Suprapubic skin (tissue), 4 donors: ENCODE measurements at places on chromosomes 2 and 18.
A peak's percentile ranks its signal among the peaks of the same experiment; 100 is the strongest.

- no peak for DNase-seq
These were observed 3.4 kb downstream of the SGPP2 start for GRCh38 chr2:222427646-222428301.

DNA sequence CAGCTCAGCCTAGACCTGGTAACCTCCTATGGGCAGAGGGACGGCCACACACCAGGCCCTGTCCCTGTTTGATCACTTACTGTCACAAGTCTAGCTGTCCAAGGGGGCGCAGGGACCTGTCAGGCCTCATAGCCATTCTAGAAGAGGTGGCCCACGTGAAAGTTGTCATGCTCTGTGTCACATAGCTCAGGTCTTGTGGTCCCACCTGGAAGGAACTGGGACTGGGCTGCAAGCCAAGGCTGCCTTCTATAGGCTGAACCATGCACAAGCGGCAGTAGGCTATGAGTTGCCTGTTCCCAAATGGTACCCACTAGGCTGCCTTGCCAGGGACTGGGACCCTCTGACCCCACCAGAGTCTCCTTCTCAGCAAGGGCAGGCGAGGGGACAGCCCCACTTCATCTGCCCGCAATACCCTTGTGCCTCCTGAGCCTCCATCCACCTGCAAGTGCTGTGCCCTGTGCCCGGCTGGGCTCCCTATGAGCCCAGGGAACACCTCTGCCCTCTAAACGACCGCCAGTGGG lies 177.5 kb downstream of the ANAPC1 start:
- DNase-seq: peak; percentile 55

- DNase-seq: no peak
These were observed 81.7 kb upstream of the SEC11C start for GRCh38 chr18:59057969-59058368.

DNA sequence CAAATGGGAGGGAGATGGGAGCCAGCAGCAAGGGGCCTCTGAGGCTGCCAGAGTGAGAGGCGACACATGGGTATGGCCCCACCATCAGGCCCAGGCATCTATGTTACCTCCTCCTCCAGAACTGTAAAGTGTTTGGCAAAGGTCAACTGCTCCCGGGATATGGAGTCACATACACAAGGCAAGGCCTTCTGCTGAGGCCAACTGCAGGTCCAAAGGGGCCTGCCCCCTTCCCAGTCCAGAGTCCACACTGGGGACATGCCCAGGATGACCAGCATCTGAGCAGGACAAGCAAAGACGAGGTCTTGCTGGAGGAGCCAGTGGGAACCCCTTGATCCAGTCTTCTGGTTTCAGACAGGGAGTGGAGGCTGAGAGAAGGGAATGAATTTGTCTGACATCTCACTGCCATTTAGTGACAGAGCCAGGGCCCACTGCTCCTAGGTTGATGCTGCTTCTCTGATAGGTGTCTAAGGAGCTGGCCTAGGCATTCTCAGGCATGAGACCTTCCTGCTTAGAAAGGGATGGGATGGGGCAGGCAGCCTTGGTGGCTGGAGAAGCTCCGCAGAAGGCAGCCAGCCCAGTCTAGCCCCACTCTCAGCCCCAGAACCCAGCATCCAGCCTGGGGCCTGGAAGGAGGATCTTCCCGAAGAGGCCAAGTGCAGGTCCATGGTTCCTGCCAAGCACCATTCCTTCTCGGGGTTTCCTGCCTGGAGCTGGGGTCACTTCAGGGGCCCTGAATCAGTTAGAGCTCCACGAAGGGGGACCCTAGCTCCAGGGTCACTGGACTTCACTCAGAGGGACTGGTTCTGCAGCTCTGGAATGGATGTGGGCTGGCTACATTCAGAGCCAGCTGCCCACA lies 26.4 kb downstream of the EMX1 start:
- DNase-seq: no peak

GRCh38 chr2:237440819-237441281 lies 26.9 kb upstream of the COL6A3 start:
- DNase-seq: peak; percentile 46

DNA sequence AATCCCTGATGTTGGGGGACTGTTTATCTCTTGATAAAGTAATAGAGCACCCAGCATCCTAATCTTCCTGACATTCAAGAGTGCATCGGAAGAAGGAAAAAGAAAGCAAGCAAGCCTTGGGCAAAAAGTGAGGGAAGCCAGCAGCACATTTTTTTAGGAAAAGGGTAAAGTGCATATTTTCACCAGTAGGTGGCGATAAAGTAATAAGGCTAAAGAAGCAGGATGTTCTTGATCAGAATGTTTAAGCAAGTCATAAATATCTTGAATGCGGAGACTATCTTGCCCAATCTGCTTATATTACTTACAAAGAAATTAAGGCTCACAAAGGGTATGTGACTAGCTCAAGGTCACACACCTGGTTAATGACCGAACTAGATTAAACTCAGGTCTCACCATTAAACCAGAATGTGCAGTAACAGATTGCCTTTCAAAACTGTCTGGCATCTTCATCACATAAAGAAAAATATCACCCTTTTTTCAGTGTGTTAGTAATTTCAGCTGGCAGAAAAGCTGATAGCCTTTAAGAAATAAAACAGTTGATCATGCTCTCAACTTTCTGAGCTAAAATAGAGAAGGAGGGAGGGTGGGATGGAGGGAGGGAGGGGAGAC lies 83.8 kb downstream of the VIT start:
- no peak for DNase-seq

GRCh38 chr2:44929735-44930273 lies 11.7 kb upstream of the SIX3 start:
- DNase-seq: no peak

DNA sequence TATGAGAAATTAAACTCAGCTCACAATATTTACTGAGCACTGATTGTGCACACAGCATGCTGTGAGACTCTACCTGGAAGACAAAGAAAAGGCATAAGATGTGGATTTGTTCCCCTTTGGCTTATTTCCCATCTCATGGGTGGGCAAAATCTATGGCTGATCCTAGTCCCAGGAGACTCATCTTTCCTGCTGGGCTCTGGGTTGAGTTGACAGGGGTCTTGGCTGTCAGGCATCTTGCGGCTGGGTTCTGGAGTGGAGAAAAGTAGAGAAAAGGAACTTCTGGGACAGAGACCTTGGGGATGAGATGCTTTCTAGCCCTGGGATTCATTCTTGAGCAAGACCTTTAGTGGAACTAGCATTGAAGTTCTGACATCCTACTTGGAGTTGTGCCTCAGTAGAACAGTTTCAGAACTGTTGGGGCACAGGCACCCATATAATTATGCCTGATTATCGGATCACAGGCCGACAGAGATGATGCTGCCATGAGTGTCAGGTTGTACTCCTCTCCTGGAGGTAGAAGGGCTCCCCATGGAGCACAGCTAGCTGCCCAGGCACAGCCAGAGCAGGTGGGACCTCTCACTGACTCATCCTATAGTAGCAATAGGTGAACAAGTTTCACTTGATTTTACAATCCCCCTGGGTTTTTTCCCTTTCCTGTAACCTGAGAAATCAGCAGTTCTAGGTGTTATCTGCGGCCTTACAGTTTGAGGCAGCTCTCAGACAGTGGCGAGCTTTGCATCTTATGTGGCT lies 260.9 kb downstream of the CYRIA start:
- no peak for DNase-seq

DNA sequence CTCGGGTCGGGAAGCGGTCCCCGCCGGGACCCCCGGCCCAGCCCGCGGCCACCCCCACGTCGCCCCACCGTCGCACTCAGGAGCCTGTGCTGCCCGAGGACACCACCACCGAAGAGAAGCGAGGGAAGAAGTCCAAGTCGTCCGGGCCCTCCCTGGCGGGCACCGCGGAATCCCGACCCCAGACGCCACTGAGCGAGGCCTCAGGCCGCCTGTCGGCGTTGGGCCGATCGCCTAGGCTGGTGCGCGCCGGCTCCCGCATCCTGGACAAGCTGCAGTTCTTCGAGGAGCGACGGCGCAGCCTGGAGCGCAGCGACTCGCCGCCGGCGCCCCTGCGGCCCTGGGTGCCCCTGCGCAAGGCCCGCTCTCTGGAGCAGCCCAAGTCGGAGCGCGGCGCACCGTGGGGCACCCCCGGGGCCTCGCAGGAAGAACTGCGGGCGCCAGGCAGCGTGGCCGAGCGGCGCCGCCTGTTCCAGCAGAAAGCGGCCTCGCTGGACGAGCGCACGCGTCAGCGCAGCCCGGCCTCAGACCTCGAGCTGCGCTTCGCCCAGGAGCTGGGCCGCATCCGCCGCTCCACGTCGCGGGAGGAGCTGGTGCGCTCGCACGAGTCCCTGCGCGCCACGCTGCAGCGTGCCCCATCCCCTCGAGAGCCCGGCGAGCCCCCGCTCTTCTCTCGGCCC lies 13.6 kb downstream of the SPEG start:
- DNase-seq: peak; percentile 55

- no peak for DNase-seq
These were observed 35.3 kb downstream of the MYCN start for GRCh38 chr2:15975676-15976075.

DNA sequence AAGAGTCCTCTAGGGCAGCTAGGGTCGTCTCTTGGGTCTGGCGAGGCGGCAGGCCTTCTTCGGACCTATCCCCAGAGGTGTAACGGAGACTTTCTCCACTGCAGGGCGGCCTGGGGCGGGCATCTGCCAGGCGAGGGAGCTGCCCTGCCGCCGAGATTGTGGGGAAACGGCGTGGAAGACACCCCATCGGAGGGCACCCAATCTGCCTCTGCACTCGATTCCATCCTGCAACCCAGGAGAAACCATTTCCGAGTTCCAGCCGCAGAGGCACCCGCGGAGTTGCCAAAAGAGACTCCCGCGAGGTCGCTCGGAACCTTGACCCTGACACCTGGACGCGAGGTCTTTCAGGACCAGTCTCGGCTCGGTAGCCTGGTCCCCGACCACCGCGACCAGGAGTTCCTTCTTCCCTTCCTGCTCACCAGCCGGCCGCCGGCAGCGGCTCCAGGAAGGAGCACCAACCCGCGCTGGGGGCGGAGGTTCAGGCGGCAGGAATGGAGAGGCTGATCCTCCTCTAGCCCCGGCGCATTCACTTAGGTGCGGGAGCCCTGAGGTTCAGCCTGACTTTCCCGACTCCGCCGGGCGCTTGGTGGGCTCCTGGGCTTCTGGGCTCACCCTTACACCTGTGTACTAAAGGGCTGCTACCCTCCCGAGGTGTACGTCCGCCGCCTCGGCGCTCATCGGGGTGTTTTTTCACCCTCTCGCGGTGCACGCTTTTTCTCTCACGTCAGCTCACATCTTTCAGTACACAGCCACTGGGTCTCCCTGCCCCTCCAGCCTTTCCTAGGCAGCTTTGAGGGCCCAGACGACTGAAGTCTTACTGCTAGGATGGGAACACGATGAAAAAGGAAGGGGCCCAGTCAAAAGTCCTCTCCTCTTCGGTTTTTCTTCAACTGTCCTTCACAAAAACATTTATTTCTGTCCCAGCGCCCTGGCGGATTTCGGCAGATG lies 8.1 kb downstream of the SIX2 start:
- no peak for DNase-seq

GRCh38 chr18:63179422-63179821 lies 140.1 kb downstream of the BCL2 start:
- DNase-seq: no peak

GRCh38 chr2:73489053-73489452 lies 103.4 kb downstream of the ALMS1 start:
- DNase-seq: no peak

DNA sequence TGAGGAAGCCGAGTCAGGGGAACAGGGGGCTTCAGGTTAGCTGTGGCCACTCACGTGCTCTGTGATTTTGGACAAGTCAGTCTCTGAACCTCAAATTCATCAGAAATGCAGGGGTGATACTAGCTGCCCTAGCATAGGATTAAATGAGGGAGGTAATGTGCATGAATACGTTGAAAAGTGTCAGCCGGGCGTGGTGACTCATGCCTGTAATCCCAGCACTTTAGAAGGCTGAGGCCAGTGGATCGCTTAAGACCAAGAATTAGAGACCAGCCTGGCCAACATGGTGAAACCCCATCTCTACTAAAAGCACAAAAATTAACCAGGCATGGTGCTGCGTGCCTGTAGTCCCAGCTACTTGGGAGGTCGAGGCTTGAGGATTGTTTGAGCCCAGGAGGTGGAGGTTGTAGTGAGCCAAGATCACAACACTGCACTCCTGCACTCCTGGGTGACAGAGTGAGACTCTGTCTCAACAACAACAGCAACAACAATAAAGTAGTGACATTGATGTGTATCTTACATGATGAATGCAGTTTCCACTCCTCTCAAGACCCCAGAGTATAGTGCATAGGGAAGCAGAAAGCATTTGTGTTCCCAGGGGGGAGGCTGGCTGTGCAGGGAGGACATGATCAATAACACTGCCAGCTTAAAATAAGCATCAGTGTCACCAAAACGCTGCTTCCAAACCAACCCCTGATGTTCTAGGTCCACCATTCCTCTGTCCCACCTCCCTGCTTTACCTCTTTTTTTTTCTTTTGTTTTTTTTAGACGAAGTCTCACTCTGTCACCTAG lies 68.8 kb downstream of the HNRNPLL start:
- DNase-seq: no peak

DNA sequence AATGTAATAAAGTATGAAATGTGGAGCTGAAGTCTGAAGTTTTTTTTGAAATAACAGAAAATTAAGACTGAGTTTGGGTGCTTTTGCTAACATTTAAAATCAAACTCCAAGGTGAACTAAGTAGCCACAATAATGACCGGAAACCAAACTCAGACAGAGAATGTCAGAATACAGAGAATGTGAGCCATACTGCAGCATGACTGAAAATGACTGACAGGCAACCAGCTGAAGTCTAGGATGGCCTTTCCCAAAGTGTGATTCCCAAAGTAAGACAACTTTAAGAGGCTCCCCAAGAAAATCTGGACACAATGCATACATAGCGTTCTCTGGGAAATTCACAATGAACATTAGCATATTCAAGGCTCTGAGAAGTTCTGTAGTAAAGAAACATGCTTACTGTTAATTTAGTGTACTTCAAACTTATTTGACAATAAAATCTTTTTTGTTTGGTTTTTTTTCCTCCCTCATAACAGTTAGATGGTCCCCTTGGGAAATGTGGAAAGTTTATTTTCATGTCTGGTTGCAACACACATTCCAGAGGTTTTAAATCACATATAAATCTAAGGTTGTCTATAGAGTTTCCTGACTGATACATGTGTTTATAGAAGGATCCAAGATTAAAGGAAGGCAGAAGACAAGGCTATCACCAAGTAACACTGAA lies 28.6 kb downstream of the PLA2R1 start:
- DNase-seq: no peak

DNA sequence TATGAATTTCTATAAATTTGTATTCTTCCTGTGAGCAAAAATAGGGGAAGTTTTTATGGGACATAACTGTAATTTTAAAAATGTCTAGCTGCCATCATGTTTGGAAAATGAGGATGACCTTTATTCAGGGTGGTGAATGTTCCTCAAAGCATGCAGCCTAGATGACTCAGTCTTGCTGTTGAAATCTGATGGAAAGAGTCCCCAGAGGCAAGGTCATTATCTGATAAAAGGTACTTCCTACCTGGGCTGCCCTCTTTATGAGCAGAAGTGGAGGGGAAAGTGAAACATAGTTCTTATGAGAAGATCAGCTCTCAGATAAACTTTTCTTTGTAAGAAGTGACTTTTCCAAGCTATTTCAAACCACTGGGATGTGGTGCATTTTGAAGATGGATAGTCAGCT lies 1144.7 kb upstream of the PIK3C3 start:
- DNase-seq: no peak

DNA sequence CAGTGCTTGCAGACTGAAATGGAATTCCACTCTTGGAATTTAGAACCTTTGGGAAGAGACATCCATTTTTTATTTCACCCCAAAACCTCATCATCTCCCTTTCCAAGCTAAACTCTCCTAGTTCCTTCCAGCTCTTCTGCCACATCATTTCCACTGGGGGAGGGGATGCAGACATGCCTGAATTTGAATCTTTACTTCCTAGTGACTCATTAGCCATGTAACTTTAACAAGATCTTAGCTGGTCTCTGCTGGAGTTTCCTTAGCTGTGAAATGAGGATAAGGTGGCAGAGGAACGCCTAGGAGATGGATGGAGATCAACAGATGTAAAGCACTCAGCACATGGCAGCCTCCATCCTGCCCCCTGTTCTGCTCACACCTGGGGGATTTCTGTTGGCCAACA lies 266.8 kb downstream of the EN1 start:
- no peak for DNase-seq
